ENCODE measurements at places on chromosomes 5 and 9.

DNA sequence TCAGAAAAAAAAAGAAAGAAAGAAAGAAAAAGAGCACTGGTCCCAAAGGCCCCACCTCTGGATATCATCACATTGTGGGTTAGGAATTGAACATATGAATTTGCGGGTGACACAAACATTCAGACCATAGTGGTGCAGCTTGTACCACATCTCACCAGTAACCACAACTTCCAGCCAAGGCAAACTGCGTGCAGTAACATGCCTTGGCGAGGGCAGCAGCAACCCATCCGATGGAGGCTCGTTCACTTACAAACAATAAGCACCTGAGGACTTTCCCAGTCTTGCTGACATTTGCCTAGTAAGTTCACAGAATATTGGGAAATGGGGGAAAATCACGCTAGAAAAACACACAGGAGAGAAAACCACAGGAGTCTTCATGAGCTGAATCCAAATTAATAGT is 508.1 kb downstream of the ZNF608 start:
- DNase-seq, result no peak

GRCh38 chr9:70586476-70586875 is 172.0 kb upstream of the KLF9 start:
- no peak for DNase-seq

GRCh38 chr9:7841831-7842230 is 42.3 kb upstream of the DMAC1 start:
- no peak for DNase-seq

- no peak for DNase-seq
Measured at GRCh38 chr9:68797116-68797515, 92.1 kb downstream of the PIP5K1B start.

- DNase-seq, result no peak
Measured at GRCh38 chr9:75707191-75707590, 183.3 kb upstream of the PCSK5 start.

DNA sequence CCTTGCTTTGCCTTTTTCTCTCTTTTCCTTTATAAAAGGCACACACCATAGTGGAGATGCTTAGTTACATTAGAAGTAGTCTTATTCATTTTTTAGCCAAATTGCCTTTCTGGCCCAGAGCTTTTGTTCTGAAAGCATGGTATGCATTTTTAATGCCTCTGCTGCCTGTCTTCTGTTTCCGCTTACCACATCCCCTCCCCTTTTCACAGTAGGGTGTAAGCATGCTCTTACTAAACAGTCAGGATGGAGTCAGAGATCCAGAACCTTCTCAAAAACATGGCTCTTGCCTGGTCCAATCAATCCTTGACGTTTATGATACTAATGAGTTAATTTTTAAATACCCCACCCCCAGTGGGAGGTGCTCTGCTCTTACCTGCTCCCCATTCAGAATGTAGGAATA is 22.5 kb downstream of the PPP3R2 start:
- DNase-seq, result no peak

DNA sequence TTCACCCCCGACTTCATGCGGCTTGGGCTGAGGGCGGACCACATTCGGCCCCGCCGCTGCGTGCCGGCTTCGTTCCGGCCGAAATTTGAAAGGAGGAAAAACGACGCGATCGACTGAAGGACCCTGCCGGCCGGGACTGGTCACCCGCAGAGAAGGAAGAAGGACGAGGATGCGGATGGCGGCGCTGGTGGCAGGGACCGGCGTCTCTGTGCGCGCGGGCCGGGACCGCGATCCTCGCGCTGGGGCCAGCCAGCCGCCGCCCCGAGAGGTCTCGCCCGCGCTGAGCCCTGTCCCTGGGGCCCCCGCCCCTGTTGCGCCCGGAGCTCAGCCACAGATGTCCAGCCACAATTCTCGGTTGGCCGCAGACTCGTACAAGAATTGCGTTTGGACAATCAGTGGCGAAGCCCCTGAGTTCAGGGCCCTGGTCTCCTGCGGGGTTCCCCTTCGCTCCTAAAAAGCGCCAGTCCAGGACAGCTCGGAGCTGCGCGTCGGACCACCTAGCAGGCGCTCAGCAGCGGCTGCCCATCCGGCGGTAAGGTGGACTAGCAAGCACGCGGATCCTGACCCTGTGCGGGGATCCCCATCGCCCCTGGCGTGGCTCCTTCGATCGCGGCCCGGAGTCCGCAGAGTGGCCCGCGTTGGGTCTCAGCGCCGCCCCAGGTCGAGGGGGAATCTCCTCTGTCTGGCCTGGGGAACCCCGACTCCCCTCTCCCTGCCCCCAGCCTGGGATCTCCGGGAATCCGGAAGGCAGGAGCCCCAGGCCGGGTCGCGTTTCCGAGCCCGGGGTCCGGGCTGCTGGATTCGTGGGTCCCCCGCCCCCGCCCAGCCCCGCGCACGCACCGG is 21.3 kb downstream of the URM1 start:
- DNase-seq, result no peak

- DNase-seq, result no peak
Measured at GRCh38 chr5:58671155-58671554, 88.3 kb downstream of the RAB3C start.

Measured in GM20000 (cell line).